ENCODE measurements at places on chromosomes 11 and 22.

DNA sequence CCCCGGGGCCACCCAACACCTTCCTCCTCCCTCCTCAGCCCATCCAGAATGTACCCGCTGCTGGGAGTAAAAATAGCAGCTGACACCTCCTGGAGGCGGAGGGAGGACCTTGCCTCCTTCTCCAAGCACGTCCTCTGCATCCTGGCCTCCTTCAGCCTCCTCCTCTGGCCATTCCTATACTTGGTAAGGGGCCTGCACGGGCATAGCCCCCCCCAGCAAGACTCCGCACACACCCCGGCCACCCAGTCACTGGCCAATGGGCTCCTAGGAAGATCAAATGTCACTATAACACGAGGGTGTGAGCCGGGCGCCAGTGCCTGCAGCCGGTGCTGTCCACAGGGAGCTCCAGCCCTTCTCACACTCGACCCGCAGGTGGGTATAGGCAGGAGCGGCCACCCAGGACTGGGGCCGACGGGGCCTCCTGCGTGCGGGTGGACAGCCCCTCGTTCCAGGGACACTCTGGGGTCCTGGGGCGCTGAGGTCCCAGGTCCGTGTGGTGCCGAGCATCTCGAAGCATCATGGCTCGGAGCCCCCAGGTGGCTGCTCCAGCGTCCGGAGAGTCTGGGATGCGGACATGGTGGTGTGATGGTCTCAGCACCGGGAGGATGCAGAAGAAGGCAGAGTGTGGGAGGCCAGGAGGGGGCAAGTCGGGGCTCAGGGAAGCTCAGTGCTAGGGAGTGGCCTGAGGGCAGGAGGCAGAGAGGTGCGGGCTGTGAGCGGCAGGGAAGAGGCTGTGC is at the start of gene TNNT3:
TNNT3 (plus strand) TSS at position 313 of the 737 bp plus-strand sequence. CDS start 3,172 bp downstream, outside the sequence.
- no peak for DNase-seq

GRCh38 chr11:108405706-108406105 is 61.6 kb downstream of the C11orf65 start:
- DNase-seq: no peak

- no peak for DNase-seq
Measured at GRCh38 chr11:69815973-69816372, 3.2 kb downstream of the FGF3 start.

- peak; percentile 60 for DNase-seq
Measured at GRCh38 chr11:34682825-34683224, 61.9 kb downstream of the EHF start.

DNA sequence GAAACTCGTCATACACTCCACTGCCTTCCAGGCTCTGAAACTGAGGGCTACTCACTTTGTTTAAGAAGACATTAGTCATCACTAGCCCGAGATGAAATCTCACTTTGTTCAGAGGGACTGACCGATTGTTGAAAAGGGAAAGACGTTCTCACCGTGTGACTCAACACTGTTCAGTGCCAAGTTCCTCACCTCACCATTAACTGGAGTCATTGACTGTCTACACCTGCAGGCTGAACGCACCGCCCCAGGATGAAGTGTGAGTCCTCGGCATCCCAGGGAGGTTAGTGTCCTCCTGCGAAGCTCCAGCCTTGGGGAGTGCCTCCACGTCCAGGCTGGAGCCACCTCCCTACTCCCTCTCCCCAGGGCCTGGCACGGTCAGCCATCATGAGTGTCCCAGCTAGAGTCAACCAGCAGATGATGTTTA is 30.4 kb downstream of the FADD start:
- peak; percentile 68 for DNase-seq

GRCh38 chr11:102487214-102487613 is 34.6 kb upstream of the TMEM123 start:
- DNase-seq: no peak
